ENCODE measurements at places on chromosomes 16 and 17.
A peak's percentile ranks its signal among the peaks of the same experiment; 100 is the strongest.

DNA sequence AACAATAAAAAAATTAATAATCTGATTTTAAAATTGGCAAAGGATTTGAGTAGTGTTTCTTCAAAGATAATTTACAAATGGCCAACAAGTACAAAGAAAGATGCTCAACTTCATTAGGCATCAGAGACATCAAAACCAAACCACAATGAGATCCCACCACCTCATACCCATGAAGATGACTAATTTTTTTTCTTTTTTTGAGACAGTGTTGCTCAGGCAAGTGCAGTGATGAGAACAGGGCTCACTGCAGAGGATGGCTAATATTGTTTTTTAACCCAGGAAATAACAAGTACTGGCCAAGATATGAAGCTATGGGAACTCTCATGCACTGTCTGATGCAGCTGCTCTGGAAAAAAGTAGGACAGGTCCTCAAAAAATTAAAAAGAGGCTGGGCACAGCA, 14.9 kb downstream of the WDR45B start:
- no peak for DNase-seq

DNA sequence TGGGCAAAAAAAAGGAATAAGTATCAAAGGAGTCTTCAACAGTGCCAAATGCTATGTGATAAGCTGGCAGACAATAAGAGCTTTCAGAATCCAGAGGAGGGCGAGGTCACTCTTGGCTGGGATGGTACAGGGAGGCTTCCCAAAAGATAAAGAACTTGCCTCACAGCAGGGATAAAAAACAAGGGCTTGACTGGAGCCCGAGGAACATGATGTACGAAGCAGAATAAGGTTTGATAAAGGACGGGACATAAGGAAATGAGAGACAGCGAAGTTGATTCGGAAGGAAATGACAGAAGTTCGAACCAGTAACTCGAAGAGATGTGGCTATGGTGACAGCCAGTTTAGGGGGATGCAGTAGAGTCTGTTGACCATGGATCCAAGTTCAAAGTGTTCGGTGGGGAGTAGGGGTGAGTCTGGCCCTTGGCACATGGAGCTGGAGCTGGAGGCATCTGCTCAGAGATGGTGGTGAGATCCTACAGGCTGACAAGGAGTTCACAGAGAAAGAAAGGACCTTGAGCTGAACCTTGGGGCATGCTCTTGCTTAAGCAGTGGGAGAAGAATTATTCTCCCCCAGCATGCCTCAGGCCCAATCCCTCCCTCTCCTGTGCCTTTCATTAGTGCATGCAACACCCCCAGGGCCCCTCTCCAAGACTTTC, 137.6 kb upstream of the RCVRN start:
- DNase-seq, result no peak

- DNase-seq, result no peak
Measured at GRCh38 chr16:17106243-17106791, 364.4 kb downstream of the XYLT1 start.

- no peak for DNase-seq
Measured at GRCh38 chr16:6726621-6727020, 606.0 kb upstream of the RBFOX1 start.

- DNase-seq, result no peak
Measured at GRCh38 chr17:70787721-70788300, 618.5 kb downstream of the KCNJ2 start.

DNA sequence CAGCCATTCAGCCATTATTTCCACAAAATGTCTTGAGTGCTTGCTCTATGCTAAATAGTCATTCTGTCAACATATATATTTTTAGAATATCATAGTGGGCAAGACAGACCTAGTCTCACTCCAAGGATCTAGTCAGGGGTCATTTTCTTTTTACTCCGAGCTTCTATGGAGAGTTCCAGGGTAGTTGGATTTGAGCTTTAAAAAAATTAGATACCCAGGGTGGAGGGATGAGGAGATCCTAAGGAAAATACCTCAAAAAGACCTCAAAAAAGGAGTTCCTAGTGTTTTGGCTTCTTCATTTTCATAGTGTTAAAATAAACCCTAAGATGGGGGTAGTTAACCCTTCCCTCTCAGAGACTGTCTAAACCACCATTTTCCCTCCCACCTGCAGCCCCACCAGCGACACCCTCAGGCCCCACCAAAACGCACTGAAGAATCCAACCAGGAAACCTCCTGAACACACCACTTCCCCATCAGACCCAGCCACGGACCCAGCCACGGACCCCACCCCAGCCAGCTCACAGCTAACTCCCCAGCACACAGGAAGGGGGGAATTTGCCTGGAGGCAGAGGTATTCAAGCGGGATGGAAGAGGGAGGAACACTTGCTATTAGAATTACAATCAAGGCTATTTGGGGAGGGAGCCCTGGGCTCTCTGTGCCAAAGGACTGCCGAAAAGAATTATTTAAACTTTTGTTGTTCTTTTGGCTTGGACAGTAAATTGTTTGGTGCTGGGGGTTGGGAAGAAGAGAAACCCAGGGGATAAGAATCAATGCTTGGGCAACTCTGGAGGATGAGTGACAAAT, 2.2 kb downstream of the ETV4 start:
- no peak for DNase-seq

GRCh38 chr16:81353895-81354294, 39.1 kb downstream of the GAN start:
- no peak for DNase-seq

GRCh38 chr16:79554912-79555311, 45.6 kb downstream of the MAF start:
- no peak for DNase-seq

GRCh38 chr17:32485261-32486110, 1.3 kb upstream of the CDK5R1 start:
- no peak for DNase-seq

DNA sequence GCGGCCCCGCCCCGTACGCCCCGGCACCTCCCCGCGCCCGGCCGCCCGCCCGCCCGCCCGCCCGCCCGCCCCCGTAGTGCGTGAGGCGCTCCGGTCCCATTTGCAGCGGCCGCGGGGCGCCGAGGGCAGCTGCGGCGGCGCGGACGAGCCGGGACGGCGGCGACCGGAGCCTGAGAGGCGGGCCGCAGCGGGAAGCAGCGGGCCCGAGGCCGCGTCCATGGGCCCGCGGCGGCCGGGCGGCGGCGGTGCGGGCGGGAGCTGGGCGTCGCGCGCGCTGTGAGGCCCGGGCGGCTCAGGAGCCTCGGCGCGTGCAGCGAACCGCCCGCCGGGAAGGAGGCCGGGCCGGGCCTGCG, at the start of gene MPRIP:
MPRIP (plus strand) TSS at position 74 of the 353 bp plus-strand sequence. CDS start 392 bp downstream, outside the sequence.
- no peak for DNase-seq

GRCh38 chr17:48459070-48459844, 29.2 kb upstream of the SKAP1 start:
- DNase-seq, result no peak

DNA sequence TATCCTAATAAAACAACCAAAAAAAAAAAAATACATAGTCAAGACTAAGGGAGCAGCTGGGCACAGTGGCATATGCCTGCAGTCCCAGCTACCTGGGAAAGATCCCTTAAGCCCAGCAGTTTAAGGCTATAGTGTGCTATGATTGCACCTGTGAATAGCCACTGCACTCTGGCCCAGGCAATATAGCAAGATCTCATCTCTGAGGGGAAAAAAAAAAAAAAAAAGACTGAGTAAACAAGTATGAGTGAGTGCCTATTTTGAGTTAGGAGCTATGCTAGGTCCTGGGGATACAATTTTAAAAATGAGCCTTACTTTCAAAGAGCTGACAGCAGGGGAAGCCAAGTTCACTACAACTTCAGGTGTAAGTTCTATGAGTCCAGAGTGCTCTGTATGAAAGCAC, 55.4 kb downstream of the GRB2 start:
- DNase-seq, result no peak

- DNase-seq, result no peak
Measured at GRCh38 chr16:85730186-85730465, 20.8 kb downstream of the C16orf74 start.

- DNase-seq, result no peak
Measured at GRCh38 chr17:17810084-17810894, 26.5 kb downstream of the SREBF1 start.

- DNase-seq, result no peak
Measured at GRCh38 chr16:56885446-56886162, 20.6 kb downstream of the SLC12A3 start.

- DNase-seq, result peak; percentile 74
Measured at GRCh38 chr16:80803339-80804055, 901 bp downstream of the CDYL2 start.

DNA sequence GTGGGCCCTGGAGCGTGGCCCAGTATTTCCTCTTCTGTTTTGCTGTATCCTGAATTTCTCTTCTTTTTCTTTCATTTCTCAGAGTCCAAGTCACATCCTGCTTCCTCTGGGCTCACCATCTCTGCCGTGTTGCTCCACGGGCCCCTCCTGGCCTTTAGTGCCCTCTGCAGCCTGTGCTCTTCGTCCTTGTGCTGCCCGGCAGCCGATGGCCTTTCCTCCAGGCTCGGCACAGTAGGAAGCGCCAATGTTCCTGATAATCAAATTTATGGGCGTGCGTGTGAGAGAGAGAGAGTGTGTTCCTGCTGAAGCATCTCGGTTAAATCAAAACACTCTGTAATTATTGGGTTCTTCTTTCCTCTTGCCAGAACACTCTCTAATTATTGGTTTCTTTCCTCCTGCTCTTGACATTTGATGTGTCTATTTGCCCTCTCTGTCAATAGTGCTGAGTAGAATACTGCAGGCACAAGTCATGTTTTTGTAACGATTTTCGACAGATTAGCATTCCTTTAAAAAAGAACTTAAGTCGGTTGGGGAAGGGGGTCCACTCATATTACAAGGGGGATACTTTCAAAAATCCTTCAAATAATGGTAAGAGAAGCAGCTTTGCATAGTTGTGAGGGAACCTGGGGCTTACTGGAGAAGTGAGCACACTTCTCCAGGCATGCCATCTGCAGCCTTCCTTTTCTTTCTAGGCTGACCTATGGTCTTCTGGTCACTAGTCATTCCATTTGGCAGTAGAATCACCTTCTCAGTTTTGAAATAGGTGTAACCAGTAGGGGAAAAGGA, 126.6 kb downstream of the RPTOR start:
- DNase-seq, result no peak

GRCh38 chr17:17183744-17184143, 22.4 kb downstream of the PLD6 start:
- DNase-seq, result no peak

DNA sequence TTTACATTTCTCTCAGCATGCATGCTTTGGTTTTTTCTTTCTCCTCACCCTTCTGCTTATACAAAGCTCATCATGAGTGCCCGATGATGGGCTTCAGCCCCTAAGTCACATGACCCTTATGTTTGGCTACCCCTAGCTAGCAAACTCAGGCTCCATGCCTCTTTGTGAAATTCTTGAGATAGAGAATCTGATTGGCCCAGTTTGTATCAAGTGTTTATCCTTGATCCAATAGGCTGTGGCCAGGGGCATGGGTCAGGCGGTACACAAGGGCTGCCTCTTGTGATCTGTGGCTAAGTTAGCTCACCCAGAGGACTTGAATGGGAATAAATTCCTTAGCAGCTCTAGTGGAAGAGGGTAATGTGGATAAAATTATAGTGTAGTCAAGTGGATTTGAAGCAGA, 11.5 kb upstream of the TOX3 start:
- DNase-seq, result no peak

- DNase-seq, result peak; percentile 70
Measured at GRCh38 chr16:3479654-3480216, 15.6 kb downstream of the C16orf90 start.

- DNase-seq, result no peak
Measured at GRCh38 chr17:13491916-13492736, 109.6 kb downstream of the HS3ST3A1 start.

GRCh38 chr17:12987120-12987519, 30.7 kb downstream of the ELAC2 start:
- DNase-seq, result no peak

GRCh38 chr17:75808905-75809621, 24.5 kb downstream of the UNK start:
- no peak for DNase-seq

- DNase-seq, result no peak
Measured at GRCh38 chr17:56505154-56505756, 88.2 kb upstream of the NOG start.

- DNase-seq, result no peak
Measured at GRCh38 chr16:56382901-56383355, 42.4 kb downstream of the AMFR start.

- DNase-seq, result no peak
Measured at GRCh38 chr17:75241996-75242460, 19.4 kb downstream of the GGA3 start.

DNA sequence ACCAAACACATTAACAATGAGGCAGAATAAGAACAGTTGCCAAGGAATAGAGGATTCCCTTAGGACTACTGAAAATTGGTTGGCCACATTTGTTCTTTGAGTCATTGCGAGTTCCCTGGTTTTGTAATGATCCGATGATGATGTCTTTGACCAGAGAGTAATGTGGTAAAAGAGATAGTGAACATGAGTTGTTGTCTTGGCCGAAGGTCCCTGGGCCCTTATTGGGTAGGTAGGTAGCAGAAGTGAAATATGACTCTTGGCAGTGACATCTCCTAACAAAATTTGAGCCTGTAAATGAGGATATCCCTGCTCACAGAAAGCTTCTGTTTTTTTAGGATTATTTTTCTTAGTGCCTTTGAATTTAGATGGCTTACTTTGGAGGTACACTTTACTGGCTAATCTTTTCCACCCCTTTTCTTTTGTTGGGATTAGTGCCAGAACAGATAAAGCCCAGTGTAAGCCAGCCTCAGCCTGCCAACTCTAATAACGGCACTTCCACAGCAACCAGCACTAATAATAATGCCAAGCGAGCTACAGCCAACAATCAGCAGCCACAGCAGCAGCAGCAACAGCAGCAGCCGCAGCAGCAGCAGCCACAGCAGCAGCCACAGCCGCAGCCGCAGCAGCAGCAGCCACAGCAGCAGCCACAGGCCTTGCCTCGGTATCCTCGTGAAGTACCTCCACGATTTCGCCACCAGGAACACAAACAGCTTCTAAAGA, 47.2 kb downstream of the TNRC6A start:
- DNase-seq, result no peak

GRCh38 chr16:25093208-25094061, 18.1 kb upstream of the LCMT1 start:
- no peak for DNase-seq

- no peak for DNase-seq
Measured at GRCh38 chr17:49456183-49456965, 38.7 kb upstream of the NGFR start.

GRCh38 chr16:89890200-89890599, 16.8 kb downstream of the TCF25 start:
- no peak for DNase-seq

GRCh38 chr17:79866791-79867518, 27.7 kb upstream of the CBX4 start:
- DNase-seq, result no peak

- no peak for DNase-seq
Measured at GRCh38 chr16:10883004-10883403, 6.0 kb downstream of the CIITA start.

DNA sequence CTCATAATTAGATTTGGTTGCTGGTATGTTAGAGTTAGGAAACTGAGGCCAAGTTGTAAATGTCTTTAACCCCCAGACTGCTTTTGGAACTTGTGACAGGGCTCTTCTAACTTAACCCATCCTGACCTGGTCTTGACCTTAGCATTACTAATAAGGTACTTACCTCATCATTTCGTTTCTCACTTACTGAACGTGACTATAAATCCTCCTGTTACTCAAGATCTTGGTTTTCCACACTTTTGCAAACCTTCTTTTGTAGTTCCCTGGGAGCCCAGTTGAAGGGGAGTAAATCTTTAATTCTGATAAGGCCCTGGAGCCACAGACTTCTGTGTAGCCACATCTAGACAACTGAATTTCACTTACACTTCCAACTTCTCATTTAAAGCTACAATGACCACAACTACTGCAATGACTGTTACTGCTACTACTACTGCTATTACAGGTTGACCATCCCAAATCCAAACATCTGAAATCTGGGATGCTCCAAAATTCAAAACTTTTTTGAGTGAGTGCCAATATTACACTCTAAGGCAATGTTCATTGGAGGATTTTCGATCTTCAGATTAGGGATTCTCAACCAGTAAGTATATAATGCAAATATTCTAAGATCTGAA, 248.8 kb upstream of the TBX2 start:
- DNase-seq, result no peak
